ENCODE measurements at places on chromosomes 4 and X.

GRCh38 chr4:82710197-82710929, 88.2 kb downstream of the SCD5 start:
- DNase-seq: no peak

DNA sequence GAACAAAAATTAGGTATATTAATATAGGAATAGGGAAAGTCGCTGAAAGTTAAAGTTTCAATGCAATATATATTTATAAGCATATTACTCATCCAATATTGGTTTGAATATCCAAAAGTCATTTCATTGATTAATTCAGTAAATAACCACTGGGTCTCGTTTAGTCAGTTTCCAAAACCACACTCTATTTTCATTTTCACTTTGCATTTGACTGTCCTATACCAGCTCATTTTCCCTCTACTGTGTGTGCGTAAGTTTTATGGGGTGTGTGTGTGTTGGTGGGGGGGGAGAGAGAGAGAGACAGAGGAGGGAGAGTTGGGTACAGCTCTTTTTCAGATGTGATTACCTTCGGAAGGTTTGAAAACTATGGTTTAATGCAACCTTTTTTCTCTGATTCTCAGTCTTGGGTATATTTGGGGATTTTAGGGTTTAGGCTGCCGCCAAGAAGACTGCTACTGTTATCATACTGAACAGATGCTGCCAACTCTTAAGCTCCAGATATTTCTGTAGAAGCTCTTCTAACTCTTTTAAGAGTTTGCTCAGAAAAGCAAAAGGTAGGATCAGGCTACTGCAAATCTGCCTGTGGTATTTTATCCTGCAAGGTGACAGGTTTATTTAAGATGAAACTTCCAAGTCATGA, 1427.4 kb downstream of the PCDH7 start:
- DNase-seq: no peak

DNA sequence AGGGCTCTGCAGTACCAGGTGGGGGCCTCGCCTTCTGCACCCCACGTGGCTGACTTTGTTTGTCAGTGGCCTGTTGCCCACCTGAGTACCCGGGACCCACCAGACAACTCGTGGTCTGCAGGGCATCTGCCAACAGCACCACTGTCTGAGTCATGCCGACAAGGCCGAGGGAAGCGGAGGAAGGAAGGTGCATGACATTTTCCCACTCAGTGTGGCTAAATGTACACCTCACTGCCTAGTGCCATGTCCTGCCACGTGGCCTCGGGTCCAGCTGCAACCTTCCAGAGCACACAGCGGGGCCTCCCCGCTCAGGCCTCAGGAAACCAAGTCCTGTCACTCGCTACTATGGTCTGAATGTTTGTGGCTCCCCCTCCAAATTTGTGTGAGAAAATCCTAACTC, 22.1 kb downstream of the ABLIM2 start:
- no peak for DNase-seq

DNA sequence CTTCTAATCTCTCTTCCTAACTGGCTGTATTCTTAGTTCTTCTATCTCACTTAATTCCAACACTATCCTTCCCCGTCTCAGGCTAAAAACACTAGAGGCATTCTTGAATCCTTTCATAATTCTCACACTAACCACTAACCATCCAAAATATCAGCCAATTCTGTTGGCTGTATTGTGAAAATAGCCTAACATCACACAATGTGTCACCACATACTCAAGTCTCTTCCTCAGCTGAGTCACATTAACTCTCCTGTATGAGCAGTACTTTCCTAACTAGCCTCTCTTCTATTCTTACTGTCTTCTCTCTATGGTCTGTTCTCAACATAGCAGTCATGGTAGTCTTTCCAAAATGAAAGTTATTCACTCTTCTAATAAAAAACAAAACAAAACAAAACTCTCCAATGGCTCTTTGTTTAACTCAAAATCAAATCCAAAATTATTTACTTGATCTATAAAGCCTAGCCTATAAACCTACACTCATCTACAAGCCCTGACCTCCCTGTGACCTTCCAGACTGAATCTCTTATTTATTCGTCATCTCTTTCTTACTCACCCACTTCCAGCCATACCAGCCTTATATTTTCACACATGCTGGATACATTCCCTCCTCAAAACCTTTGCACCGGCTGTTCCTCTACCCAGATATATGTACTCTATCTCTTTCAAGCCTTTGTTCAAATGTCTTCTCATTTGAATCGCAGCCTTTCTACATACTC, 445.9 kb downstream of the TLL1 start:
- DNase-seq: peak; percentile 90

DNA sequence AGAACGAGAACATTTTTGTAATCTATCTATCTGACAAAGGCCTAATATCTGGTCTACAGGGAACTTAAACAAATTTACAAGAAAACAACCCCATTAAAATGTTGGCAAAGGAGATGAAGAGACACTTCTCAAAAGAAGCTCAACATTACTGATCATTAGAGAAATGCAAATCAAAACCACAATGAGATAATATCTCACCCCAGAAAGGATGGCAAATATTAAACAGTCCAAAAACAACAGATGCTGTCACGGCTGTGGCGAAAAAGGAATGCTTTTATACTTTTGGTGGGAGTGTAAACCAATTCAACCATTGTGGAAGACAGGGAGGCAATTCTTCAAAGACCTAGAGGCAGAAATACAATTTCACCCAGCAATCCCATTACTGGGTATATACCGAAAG, 2284.8 kb downstream of the ARAP2 start:
- DNase-seq: peak; percentile 2

DNA sequence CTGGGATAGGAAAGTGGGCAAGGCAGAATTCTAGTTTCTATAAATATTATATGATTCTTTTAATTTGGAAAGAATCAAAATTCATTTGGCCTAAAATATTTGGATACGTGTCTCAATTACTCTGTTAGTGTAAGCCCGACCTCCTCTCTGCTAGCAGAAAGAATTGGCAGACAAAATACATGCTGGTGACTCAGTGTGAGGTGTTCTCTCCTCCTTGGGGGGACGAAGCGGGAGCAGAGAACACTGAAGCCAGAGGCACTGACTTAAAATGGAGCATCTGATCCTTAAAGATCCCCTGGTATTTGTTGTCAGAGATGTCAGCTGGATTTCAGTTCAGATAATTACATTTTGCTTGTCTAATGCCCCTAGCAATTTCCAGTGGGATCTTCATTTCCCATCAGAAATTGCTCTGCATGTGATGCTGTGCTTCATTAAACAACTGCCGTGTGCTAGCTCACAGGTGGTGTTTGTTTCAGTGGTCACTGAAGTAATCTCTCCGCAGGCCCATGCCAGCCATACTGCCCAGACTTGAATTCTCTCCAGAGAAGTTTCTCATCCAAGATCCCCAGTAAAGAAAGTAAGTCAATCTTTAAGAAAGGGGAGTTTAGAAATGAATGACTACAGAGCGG, 188.7 kb upstream of the TLL1 start:
- peak; percentile 71 for DNase-seq

- no peak for DNase-seq
These were observed 31.0 kb upstream of the PDE5A start for GRCh38 chr4:119659576-119659975.

- no peak for DNase-seq
These were observed 177.0 kb upstream of the RASGEF1B start for GRCh38 chr4:81648576-81649275.

- no peak for DNase-seq
These were observed 110.7 kb downstream of the TMEM47 start for GRCh38 chrX:34546366-34546765.

GRCh38 chrX:19723427-19723826, 164.0 kb downstream of the SH3KBP1 start:
- DNase-seq: peak; percentile 53

GRCh38 chr4:188459381-188459780, 320.1 kb downstream of the TRIML1 start:
- DNase-seq: no peak

DNA sequence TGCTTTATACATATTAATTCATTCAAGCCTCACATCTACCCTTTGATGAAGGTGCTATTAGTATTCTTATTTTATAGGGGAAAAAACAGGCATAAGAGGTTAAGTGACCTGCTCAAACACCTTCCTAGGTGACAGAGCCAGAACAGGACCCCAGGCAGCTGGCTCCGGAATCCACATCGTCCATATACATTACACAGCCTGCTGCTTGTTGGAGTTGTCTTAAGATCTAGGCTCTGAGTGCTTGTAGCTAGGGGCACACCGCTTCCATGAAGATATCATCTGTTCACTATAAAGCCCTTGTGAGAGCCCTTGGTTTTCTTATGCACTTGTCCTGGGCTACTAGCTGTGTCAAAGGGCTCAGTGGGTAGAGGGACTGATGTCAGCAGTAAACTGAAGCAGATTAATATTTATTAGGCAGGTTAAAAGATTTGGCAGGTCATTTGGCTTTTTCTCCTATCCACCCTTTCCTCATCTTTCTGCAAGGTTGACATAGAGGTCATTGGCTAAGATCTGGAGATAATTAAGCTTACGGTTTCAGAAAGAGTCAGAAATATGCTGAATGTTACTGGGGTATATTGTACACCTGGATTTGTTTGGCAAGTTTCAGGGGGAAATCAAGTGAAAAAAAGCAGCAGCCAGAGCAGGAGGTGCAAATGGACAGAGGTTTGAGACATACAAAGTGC, 195.4 kb downstream of the SOWAHB start:
- DNase-seq: no peak

DNA sequence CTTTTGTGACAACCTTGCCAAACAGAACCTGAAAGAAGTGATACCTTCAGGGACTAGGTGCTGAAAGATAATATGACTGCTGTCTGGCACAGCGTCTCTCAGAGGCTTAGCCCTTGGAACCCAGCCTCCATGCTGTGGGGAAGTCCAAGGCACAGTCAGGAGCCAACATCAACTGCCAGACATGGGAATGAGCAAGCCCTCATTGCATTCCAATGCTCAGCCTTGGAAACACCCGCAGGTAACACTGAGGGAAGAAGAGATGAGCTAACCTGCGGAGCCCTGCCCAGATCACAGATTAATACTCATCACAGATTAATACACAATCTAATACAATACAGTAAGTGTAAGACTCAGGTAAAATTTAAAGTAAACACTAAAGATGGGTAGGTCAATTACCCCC, 31.5 kb downstream of the LDB2 start:
- no peak for DNase-seq

GRCh38 chr4:152536545-152537182, 772 bp upstream of the FBXW7 start:
- peak; percentile 69 for DNase-seq

GRCh38 chr4:61671599-61671998, 471.5 kb downstream of the ADGRL3 start:
- no peak for DNase-seq

GRCh38 chr4:156536661-156537060, 434.9 kb downstream of the PDGFC start:
- peak; percentile 47 for DNase-seq

- no peak for DNase-seq
These were observed 226.0 kb upstream of the PPP1R2C start for GRCh38 chrX:43003939-43004338.

DNA sequence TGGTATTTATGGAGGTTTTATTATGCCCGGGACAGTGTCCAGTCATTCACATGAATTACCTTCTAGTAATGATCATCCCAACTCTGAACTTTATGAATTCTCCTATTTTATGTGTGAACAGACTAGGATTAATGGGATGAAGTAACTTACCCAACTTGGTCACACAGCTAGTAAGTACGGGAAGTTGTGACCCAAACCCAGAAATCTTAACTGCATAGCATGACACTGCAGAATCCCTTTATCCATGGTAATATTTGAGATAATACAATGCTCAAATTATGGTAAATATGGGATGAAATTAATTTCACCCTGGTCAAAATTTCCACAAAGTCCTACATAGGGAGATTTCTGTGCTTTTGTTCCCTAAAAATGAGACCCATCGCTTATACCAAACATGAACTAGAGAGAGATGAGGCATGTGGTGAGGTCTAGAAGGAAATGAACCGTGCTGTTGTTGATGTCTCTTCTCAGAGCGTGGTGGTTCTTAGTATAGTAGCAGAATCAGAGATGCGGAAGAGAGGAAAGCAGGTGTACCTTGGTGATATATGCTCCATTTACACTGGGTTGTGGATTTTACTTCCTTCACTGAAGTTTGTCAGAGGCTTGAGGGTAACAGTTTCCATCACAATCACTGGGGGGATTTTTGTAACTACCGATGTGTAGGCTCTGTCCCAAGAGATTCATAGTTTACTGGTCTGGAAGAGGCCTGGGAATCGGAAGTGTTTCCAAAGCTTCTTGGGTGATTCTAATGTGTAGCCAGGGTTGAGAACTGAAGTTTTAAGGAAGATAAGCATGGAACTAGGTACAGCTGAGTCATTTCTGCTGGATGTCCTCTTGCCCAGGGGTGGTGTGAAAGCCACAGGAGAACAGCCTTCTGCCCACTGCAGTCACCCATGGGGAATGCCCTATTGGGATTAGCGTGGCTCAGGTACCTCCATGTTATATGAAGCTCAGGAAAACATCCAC, 30.2 kb upstream of the FAM9C start:
- no peak for DNase-seq

- DNase-seq: no peak
These were observed 11.2 kb upstream of the ZCCHC13 start for GRCh38 chrX:74292808-74293123.

DNA sequence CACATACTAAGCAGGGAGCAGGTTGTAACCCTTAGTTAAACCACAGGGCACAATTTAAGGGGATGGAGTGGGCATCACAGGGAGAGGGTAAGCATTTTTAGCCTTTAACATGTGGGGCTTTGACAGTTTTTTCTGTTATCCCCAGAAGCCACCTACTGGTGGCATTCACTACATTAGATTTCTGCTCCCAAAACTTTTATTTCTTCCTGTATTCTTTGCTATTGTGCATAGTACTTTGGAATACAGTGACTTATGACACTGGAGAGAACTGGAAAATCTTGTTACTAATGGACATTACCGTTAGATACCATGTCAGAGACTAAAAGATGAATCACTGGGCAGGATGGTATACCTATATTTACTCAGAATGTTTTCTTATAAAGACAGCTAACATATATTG, 7.3 kb downstream of the TRIM75 start:
- no peak for DNase-seq

DNA sequence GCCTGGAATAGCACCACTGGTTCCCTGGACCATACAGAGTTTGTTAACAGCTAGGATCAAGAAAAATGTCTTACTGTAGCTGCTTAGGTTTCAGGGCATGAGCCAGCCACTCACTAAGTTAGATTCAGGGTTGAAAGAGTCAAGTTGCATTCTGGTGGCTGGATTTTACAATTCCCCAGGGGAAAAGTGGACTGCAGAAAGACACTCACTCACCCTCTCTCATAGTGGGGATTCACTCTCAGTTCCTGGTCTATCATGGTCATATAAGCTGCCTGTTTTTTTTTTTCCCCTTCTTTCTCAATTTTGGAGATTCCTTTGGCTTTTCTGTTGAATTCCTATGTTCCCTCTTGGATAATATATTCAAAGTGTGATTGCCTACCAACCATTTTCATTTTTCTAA, 744.2 kb upstream of the GRIA3 start:
- DNase-seq: no peak

GRCh38 chr4:182884040-182884439, 33.1 kb downstream of the DCTD start:
- DNase-seq: no peak

DNA sequence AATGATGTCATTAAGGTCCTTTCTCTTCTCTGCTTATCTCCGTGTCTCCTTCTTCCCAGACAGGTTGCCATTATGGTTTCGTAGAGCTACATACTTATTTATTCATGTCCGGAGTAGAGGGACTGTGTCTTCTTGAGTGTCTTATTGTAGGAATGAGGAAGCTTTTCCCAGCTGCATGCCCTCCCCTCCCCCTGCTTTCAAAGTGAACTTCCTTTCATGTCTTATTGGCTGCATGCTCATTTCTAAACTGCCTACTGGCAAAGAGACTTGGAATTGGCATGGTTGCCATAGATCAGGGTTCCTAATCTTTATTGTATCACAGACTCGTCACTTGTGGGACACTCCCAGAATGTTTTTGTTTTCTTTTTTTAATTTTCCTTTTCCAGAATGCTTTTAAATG, 15.4 kb downstream of the VAMP7 start:
- no peak for DNase-seq

Measured in ELR (cell line).